ENCODE measurements at places on chromosomes 5 and 9.

DNA sequence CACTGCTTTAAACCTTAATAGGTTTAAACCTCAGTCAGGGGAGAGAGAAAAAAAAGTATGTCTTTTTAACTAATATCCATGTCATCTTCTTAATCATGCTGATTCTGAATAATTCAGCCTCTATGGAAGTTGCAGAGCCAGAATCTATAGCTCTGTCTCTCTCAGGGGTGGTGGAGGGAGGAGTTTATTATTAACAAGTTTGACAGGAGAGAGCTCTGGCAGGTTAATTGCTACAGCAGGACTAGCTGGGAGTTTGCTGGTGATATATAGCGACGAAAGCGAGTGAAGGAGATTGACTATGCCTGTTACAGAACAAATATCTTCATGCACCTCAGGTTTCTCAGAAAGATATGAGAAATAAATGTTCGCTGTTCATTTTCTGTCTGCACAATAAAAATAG is 586.4 kb downstream of the TLE4 start:
- DNase-seq: no peak

DNA sequence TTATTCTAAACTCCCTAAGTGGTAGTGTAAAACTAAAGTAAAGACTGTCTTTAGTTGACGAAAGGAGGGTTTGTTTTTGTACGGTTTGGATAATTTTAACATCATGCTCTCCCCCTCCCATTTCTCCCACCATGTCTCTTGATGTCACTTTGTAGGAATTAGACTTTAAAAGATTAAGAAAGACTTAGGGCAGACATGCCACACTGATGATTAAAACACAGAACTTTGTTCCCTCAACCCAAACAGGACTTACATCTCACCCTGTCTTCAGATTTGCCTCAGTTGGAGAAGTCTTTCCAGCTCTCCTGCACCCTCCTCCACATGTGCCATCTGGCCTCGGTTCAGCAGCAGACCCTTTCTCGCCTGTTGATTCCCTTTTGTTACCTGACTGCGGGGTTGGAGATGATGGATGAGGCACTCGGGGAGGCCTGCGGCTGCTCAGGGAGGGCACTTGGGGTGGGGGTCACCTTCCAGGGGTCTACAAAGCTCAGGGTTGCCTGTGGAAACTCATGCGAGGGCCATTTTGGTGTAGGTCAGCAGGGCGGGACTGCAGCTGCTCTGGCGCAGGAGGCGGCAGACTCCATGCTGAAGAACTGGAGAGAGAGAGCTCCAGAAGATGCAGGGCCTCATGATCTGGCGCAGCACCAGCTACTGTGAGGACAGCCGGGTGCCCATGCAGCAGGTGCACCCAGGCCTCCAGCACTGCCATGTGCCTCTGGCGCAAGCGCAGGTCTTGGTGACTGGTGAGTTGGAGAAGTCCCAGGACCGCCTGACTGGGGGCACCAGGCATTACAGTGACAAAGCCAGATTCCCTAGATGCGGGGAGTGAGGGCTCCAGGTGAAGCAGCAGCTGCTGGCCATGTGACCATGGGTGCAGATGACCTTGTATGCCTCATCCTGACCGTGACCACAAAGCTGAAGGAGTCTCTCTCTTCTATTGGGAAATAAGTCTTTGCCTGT is 24.5 kb upstream of the EXOC3 start:
- no peak for DNase-seq

GRCh38 chr9:92058723-92059444 is 56.3 kb downstream of the SPTLC1 start:
- no peak for DNase-seq

GRCh38 chr5:142441616-142442015 is 116.8 kb upstream of the SPRY4 start:
- no peak for DNase-seq

DNA sequence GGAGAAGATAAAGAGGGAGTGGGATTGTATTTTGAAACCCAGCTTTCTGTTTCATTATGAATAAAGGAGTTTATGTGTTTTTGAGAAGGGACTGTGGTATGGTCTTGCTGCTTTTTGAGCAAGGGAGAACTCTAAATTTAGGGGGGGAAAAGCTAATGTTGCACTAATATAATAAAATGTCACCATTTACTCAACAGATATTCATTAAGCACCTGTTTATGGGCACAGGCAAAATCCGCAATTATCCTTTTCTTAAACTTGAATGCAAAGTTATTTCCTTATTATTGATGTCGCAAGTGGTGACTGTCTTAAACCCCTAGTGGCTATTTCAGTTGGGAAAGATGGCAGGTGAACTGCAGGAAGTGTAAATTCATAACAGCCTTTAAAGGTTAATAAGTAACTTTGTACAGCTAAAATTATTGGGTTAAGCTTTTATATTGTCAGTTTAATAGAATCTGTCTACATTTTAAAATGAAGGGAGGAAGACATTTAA is 1.5 kb downstream of the CDC42SE2 start:
- no peak for DNase-seq

DNA sequence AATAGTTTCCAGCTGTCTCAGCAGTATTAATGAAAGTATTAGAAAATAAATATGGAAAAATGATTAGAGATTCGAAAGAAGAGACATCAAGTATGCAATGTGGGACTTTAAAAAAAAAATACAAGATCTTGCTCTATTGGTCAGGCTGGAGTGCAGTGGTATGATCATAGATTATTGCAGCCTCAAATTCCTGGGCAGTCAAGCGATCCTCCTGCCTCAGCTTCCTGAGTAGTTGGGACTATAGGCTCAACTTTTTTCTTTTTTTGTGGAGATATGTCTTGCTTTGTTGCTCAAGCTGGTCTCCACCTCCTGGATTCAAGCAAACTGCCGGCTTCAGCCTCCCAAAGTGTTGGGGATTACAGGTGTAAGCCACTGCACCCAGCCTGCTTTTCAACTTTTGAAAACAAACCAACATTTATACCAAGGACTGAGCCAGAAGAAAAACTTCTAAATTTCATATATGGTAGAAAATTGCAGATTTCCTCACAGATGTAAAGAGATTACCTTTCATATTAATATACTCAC is 323.1 kb downstream of the ADGRV1 start:
- no peak for DNase-seq

GRCh38 chr5:169753795-169754194 is 116.7 kb downstream of the DOCK2 start:
- no peak for DNase-seq

Measured in activated naive CD4-positive, alpha-beta T cell treated with anti-CD3 and anti-CD28 coated beads, Interleukin-2, amount 50 U/mL, for 16 hours (primary cell).